Brain microvascular endothelial cell (primary cell): ENCODE measurements at places on chromosomes 7 and 10.

GRCh38 chr7:123417580-123417979, 116.8 kb downstream of the IQUB start:
- DNase-seq = no peak

- no peak for DNase-seq
Observed at GRCh38 chr7:95817866-95818640, 45.7 kb downstream of the DYNC1I1 start.

DNA sequence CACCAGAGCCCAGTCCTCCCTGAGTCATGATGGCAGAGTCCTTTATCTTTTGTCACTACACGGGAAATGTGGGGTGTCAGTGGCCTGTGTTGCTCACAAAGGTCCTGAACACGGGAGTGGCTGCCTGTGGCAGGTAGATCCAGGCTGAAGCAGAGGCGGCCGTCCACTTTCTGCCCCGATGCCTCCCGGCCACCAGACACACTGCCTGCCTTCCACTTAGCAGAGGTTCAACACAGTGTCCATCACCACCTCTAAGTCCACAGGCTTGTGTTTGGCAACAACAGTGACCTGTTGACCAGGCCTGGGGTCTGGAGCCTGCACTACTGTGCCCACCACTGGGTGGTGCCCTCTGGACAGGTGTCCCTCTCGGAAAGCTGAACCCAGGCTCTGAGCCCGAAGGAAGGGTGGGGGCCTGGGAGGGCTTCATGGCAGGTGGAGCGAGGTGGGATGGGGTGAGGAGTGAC, 49.9 kb upstream of the CAMK2B start:
- no peak for DNase-seq

DNA sequence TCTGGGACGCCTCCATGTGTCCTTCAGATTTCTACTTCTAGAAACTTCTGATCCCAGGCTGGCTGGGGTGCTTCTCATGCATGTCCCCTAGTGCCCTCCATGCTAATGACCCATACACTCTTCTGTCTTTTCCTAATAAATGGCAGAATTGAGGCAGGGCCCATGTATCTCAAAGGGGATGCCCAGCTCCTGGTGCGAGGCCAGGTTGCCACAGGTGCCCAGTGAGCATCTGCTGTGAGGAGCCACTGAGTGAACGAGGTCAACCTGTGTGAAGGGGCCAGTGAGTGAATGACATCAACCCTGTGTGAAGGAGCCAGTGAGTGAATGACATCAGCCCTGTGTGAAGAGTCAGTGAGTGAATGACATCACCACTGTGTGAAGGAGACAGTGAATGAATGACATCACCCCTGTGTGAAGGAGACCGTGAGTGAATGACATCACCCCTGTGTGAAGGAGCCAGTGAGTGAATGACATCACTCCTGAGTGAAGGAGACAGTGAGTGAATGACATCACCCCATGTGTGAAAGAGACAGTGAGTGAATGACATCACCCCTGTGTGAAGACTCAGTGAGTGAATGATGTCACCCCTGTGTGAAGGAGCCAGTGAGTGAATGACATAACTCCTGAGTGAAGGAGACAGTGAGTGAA, 478.9 kb downstream of the PTPRN2 start:
- DNase-seq = no peak

GRCh38 chr10:121326905-121327304, 271.3 kb downstream of the FGFR2 start:
- no peak for DNase-seq

GRCh38 chr10:50388181-50388580, 136.9 kb upstream of the ASAH2 start:
- DNase-seq = no peak

- no peak for DNase-seq
Observed at GRCh38 chr10:36188080-36188453, 546.0 kb upstream of the FZD8 start.

DNA sequence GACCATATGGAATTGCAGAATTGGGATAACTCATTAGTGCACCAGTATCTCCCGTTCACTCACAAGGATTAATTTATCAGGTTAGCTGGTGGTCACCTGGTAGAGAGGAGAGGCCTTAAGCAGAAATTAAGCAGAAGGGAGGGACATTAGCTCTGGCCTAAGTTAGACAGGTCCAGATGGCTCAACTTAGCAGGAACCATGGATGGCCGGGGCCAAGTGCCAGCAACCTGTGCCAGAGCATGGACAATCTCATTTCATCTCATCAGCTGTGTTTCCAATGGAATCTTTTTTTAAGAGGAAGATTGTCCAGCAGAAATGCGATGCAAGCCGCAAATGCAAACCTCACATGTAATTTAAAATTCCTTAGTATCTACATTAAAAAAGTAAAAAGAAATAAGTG, 82.2 kb downstream of the JCAD start:
- no peak for DNase-seq

- no peak for DNase-seq
Observed at GRCh38 chr7:157176771-157177170, 38.0 kb downstream of the UBE3C start.

DNA sequence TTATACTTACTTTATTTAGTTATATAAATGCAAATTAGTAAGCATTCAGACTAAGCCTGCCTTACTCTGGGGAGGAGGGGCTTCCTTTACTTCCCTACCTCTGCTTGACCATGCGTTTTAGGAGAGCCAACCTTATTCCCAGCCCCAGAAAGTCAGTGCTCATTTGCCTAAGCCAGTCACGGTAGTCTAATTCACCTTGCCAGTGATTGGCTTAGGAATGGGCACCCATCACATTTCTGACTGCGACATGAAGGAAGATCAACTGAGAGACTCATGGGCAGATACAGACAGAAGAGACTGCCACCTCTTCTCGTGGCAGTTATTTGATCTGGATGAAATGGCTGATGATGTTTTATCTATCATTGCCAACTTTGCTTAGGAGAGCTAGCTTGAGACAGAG, 29.5 kb downstream of the RPA3 start:
- DNase-seq = no peak

DNA sequence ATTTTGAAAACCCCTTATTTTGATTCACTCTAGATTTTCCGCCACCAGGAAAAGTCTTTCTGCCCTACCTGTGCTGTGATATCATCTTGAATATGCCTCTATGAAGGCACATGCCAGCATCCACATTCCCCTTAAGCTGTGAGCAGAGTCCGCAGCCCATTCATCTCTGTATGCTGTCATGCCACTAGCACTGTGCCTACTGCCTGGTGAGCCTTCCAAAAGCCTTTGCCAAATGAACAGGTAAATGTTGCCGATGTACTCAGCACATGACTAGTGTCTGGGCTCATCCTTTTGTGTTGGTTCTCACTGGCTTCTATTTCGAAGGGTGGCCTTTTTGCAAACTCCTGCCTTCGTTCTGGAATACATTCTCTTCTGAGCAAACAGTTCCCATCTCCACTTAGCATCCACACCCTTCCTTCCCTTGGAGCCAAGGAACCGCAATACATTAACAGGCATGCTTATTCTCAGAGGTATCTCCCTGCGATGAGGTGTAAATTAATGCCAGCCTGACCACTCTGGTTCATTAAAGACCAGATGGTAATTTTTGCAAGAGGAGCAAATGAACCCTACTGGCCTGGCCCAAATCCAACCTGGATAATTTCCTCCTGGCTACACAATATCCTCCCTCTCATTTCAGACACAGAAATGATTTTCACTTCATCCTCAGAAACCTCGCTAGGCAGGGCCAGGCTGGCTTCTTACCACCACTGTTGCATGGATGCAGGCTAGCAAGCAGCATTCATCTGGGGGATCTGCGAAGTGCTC, 339.7 kb upstream of the NFE2L3 start:
- no peak for DNase-seq
